ENCODE measurements at places on chromosomes 12 and 14.

DNA sequence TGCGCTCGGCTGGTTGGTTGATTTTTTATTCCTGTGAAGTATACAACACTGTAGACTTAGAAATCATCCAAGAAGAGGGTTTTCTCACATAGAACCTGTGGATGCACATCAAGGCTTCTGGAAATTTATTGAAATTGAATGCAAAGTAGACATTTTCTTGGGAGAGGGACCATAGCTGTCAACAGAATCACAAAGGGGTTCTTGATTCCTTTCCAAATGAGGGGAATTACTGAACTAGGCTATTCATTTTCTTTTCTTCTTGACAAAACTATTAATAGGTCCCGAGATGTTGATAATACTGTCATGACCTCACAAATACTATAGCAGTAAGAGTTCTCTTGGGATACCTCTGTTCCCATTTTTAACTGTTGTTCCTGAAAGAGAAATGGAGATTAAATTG lies 73.9 kb downstream of the AKAP6 start:
- no peak for DNase-seq

DNA sequence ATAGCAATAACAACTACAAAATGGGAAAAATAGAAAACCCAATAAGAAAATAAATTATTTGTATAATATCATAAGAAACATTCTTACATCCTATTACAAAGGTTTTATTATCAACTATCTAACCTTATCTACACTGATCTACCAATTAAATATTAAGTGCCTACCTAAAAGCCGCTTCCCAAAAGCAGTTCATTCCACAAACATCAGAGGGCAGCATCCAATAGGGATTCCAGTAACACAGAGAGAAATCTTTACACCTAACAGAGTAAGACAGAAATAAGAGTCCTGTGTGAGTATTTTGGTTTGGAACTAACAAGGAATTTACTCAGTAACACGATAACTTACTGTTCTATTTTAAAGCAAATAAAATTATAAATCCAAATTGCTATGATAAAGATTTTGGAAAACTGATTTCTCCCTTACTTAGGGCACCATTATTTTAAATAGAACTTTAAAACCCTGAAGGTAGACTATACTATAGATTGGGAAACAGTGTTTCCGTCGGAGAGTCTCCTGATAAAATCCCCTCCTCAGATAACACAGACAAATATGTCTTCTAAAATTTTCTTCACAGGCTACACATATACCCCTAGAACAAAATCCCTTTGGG lies 15.0 kb downstream of the GXYLT1 start:
- peak; percentile 54 for DNase-seq

GRCh38 chr14:104280085-104280901 lies 141.9 kb downstream of the KIF26A start:
- DNase-seq = no peak

GRCh38 chr12:11706509-11707379 lies 57.3 kb downstream of the ETV6 start:
- no peak for DNase-seq

- DNase-seq = no peak
Observed at GRCh38 chr14:90444077-90444696, 47.4 kb downstream of the CALM1 start.
